Stimulated activated CD8-positive, alpha-beta memory T cell treated with anti-CD3 and anti-CD28 coated beads, Interleukin-12 subunit alpha, Interleukin-12 subunit beta, amount 100 ng/mL, for 1 hour (primary cell): ENCODE measurements at places on chromosomes 2 and 18.

DNA sequence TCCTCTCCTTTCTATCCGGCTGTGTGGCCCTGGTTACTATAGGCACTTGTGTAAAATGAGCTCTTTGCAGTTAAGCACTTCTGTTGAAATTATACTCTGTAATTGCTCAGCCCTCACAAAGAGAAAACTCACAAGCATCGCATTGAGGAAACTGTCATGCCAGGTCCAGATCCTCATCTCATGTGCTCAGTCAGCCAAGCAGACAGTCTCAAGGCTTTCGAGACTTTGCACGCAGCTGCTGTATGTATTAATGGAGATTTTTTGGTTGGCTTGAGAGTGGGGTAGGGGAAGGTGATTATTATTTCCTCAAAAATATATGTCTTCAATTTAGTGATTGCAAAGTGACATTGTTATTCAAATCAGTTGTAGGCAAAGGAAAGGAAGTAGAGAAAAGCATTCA is 33.0 kb upstream of the PHLPP1 start:
- no peak for DNase-seq

DNA sequence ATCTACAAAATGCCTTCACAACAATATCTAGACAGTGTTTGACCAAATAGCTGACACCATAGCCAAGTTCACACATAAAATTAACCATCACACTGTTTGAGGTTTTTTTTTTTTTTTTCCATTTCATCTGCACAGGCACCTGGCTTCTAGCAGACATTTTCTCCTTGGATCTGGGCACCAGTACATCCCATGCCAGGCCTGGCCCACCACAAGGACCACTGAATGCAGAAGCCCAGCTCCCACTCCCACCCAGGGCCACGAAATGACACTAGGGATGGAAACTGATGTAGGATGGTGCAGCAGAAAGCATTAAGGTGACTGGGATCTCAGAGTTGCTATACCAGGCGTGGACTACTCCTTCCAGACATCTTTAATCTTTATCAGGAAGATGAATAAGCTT is 13.0 kb downstream of the TMSB10 start:
- DNase-seq = no peak

- DNase-seq = no peak
These were observed 76.2 kb downstream of the TGFA start for GRCh38 chr2:70477441-70477844.

DNA sequence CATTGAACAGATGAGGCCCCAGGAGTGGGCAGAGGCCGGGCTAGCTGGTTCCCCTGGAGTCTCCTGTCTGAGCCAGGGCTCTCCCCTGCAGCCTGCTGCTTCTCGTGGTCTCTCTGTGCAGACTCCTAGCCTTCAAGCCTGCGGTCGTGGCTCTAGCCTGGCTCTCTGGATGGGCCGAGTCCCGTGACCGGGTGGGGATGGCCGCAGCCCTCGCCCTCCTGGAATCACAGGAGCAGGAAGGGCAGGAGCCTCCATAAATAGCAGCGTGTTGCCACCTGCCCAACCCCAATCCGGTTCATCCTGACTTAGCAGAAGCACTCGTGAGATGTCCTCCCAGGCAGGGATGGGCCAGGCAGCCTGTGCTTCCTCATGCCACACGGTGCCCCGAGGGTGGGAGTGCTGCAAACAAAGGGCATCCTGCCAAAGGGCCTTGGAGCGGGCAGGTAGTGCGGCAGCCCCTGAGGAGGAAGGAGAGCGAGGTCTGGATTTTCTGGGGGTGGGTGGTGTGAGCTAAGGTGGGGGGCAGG is 43.9 kb downstream of the FOSL2 start:
- no peak for DNase-seq

DNA sequence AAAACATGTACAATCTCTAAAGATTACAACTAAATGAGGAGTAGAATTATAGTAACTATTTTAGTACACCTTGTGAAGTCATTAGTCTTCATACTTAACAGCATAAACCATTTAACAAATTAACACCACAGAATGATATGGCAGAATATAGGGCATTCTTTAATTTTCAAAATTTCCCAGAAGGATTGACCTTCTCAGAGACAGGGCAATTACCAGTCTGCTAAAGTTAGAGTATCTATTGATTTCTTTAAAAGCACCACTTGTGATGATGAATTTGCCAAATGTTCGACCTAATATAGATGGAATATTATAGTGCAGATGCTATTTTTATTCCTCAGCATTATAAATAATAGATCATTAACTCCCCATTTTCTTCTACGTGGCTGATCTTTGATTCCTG is 192.6 kb downstream of the DPP4 start:
- DNase-seq = no peak

- no peak for DNase-seq
These were observed 1178.5 kb upstream of the ACVR2A start for GRCh38 chr2:146666340-146666739.

DNA sequence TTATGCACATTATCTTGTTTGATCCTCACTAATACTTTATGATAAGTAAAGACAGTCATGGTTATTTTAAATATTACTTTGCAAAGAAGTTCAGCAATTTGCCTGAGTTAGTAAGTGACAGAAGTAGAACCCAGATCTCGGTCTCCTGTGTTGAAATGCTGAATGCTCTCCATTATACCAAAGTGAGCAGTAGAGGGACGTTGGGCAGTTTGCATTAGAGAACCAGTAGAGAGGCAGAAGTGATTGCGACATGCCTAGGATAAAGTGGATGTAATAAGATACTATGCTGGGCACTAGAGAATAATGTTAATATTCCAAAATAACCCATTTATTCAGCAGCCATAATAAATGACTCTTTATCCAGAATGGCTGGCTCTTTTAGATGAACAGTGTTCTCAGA is 201.0 kb downstream of the PMAIP1 start:
- no peak for DNase-seq

DNA sequence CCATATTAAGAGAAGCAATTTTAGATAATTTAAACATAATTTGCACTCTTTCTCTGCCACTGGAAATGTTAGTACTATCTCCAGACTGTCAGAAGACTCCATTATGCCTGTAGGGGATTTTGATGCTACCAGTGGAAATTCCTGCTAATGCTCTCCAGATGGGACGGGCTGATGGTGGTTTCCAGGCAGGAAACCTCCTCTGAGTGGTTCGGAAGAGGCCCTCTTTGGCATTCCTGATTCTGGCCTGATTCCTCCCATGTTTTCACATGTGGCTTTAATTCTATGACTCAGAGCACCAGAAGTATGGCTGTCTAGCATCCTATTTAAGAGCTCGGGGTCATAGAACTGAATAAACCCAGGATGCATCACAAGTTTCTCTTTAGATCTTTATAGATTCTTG is 70.9 kb upstream of the ST6GAL2 start:
- DNase-seq = no peak

DNA sequence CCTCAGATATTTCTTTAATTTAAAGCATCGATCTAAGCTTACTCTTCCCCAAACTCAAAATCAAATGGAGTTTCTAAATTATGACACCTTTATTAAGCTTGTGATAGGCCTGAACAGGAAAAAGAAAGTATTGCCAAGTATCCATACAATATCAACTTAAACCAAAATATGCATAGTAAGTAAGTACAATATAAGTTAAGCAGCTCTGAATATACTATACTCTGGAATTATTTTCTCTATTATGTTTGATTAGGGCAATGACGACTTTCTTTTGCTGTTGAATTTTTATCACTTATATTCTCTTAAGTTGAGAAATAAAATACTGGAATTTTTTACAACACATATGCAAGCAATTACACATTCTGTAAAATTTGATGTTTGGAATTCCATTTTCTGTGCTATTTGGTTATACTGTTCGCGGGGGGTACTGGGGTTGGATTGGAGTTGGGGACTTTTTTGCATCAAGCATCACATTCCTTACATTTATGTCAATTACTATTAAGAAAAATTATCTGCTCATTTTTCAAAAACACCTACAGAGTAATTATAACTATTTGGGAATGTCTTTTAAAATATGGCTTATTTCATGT is 2.2 kb downstream of the COL5A2 start:
- DNase-seq = no peak

GRCh38 chr2:25473758-25474340 is 132.1 kb upstream of the DNMT3A start:
- no peak for DNase-seq

GRCh38 chr18:67511840-67512239 is 4.7 kb downstream of the DSEL start:
- no peak for DNase-seq

DNA sequence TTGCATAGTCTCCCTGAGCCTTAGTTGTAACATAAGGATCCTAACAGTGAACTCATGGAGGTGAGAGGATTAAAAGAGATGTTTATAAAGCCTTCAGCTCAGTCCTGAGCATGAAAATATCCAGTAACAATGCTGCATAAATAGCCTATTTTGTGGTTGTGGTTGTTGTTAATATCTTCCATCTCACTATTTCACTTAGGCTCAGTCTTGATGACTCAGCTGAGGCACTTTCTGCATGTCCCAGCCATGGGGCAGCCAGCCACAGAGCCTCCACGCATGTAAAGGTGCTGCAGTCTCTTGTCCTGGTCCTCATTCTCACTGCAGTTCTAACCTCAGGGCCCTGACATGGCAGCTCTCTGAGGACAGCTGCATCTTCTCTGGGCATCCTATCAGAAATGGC is 218.8 kb upstream of the PKDCC start:
- no peak for DNase-seq

DNA sequence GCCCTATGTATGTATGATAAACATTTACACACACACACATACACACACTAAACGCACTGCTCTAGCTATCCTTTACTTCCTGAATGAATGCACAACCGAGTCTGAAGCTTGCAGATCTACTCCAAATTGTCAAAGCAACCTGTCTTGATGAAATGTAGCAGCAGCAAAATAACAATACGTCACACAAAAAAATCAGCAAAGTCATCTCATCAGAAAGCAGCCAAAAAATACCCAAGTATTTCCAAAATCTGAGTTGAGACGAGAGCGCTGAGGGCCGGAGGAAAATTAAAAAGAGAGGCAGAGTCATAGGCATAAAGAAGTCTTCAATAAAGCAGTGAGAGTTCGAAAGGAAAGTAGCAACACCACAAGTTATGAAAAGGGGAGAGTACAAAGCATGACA is 67.7 kb downstream of the ZNF521 start:
- no peak for DNase-seq

DNA sequence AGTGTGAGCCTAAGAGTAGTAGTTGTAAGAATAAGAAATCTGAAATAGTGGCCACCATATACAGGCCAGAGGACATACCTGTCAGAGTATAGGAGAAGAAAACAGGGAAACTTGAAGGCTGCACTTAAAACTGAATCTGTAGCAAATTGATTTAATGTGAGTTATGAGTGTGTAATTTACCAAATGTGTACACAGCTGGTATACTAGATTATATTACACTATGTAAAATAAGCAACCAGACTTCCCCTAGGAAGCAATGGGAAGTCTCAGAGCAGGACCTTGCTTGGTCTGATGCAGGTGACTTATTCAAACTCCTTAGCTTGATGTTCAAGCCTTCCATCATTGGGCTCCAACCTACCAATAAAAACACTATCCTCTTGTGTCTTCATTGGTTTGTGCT is 17.3 kb upstream of the EPC2 start:
- DNase-seq = no peak

- DNase-seq = no peak
These were observed 1.0 kb downstream of the TEX51 start for GRCh38 chr2:126899616-126900185.

GRCh38 chr2:165239230-165239629 is at the start of gene SCN2A:
Gene SCN2A (plus strand): TSS chr2:165239414. CDS start chr2:165295824, 56,410 bp downstream.
- DNase-seq = no peak

DNA sequence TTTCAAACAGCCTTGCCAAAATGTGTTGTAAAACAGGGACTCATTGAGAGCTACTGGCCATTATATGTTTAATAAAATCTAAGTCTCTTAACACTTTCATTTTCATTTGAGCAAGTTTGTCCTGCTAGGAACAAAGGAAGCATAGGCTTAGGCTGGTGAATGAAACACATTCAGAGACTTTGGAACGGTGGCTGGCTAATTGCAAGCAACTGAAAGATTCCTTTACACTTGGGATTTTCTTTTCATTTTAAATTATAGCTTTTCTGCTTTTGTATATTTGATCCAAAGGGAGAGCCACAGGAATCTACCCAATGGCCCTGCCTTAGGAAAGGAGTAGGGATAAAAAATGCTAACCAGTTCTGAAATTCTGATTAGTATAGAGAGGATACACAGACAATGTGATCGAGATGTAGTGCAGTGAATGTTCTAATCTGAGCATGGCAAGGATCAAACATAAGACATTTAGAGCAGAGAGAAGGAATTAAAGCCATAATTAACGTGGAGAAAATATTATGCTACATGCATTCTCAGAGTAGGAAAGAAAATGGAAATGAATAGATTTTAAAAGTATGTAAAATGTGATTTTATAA is 911.4 kb upstream of the SLC39A10 start:
- DNase-seq = no peak

GRCh38 chr18:42341423-42341822 is 386.4 kb downstream of the PIK3C3 start:
- DNase-seq = no peak

GRCh38 chr2:126312579-126312978 is 343.4 kb upstream of the GYPC start:
- no peak for DNase-seq

- no peak for DNase-seq
These were observed 84.3 kb downstream of the MGAT5 start for GRCh38 chr2:134338208-134338607.

DNA sequence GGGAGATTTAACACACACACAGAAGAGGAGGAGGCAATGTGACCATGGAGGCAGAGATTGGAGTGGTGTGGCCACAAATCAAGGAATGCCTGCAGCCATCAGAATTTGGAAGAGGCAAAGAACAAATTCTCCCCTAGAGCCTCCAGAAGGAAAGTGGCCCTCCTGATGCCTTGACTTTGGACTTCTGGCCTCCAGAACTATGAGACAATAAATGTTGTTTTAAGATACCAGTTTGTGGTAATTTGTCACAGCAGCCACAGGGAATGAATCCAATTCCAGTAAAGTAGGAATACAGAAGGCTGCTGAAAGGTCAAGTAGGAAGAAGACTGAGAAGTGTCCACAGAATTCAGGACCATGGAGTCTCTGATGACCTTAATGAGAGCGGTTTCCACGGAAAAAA is 18.1 kb downstream of the PAIP2B start:
- no peak for DNase-seq

DNA sequence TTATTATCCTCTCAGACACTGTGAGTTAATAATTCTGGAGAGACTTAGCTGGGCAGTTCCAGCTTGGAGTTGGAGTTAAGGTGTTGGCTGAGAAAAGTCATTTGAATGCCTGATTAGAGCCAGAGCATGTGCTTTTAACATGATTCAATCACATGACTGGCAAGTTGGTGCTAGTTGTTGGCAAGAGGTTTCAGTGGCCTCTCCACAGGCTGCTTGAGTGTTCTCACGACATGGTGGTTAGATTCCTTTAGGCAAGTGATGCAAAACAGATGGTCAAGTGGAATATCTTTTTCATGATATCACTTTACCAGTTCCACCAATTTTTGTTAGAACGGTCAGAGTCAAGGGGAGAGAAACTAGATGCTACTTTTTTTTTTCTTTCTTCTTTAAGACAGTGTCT is 262.7 kb upstream of the FN1 start:
- DNase-seq = no peak

DNA sequence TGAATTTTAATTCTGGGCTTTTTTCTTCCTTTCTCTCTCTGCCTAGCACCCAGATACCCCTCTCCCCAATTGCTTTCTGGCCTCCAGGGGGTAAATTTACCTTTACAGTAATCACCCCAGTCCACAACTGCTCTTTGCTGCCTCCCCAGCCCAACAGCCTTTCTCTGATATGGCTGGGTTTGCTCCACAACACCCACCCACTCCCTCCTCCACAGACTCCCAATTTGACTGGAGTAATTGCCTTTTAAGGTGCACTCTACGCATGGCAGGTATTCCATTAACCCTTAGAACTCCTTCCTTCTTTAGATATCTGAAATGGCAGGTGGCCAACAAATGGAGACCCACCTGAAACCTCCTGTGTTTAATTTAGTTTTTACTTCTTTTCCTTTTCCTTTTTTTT is 3.6 kb downstream of the CELF4 start:
- no peak for DNase-seq
